AG08395 (cell line): ENCODE measurements at places on chromosomes 4 and X.

DNA sequence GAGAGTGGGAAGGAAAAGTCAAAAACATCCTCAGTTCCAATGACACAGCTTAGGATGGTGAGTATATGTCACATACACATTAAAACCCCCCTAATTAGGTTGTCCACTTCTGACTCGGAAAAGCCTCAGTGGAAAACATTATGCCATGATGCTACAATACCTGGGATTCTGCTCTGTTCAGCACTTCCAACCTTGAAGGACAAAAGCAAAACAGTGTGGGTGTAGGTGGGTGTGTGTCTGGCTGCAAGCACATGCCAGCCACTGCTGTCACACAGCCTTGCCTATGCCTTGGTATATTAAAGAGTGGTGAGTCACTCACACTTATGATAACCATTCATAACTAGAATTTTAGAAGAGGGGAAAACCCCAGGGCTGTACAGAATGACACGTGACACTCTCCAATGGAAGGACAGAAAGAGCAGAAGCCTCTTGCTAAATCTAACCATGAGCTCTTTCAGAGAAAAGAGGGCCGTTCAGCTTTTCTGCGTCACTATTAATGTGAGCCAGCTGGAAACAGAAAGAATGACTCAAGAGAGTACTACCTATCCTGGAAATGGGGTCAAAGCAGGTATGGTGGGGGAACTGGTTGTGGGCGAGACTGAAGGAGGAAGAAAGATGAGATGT, 159.6 kb downstream of the TET2 start:
- DNase-seq = no peak

DNA sequence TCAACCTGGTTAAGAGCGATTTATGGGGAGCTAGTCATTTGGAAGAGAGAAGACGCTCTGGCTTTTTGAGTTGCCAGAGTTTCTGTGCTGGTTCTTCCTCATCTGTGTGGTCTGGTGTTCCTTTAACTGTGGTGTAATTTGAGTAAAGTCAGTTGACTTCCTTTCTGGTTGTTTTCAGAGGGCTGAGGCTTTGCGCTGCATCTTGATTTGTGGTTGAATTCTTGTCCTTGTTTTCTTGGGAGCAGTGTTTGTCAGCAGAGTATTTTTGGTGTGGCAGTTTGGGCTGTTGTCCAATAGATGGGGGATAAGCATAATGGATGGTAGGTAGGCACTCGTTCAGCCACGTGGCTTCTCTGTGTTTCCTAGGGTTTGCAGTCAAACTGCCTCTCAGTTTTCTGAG, 2143.2 kb upstream of the TENM3 start:
- DNase-seq = no peak

DNA sequence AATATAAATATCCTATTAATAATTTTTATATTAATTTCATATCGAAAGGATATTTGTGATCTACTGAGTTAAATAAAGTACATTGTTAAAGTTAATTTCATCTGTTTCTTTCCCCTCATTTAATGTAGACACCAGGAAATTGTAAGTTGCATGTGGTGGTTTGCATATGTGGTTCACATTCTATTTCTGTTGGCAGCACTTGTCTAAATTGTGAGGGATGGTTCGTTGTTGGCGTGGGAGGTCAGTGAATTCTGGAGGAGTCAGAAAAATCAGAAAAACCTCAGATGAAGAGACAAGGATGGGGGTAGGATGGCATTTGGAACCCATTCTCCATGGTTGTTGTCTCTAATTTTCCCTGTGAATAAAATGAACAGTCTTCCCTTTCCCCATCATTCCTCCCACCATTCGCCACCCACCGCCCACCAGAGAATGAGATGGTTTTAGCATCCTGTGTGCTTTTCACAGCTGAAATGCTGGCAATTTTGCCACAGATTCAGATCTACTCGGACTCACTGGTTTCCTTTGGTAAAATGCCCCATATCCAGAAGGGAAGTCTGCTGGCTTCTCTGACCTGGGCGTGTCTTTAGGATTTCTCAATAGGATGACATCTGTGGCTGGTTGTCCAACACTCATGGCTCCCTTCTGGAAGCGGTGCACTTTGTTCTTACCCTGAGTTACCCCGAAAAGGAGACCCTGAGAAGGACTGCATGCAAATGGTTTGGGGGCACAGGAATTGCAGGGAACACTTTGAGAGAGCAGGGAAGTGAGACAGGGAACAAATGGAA, 52.3 kb downstream of the LGI2 start:
- peak; percentile 10 for DNase-seq

DNA sequence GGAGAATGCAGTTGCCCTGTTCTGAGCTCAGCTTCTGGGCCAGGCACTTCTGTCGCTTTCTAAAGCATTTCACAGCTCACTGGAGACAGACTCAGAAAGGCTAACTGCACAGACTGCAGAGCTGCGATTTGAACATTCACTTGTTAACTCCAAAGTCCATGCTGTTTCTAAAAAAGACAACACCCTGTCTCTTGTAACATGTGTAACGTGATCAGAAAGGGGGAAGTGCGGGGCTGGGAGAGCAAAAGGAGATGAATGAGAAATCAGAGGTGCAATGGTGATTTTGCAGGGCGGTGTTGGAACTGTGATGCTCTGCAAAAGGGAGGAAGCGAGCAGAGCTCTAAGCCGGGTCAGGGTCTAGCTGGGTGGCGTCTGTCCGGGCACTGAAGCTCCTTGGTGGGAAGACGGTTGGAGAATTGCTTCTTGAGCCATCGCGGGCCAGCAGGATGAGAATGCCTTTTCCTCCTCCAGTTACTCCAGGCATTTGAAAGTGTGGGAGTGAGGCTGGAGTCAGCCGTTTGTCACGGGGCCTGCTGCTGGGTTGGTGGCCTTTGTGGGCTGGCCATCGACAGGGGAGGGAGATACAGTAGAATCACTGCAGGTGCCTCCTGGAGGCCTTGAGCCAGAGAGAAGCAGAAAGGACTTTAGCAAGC, 20.3 kb downstream of the TBC1D14 start:
- no peak for DNase-seq

DNA sequence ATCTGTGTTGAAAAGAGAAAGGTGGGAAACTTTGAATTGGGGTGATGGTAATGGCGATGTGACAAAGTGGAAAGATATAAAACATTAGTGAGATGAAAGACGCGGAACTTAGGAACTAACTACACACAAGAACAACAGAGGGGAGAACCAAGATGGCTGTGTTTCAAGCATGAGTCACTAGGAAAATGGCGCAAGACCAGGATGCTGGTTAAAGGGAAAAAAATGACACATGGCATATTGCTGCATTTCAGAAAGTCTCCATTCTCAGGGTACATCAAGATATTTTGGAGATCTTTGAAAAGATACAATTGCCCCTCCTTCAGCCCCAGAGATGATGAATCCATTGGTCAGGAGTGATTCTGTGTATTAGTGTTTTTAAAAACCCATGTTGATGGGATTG, 164.4 kb downstream of the FBXO8 start:
- DNase-seq = peak; percentile 62

DNA sequence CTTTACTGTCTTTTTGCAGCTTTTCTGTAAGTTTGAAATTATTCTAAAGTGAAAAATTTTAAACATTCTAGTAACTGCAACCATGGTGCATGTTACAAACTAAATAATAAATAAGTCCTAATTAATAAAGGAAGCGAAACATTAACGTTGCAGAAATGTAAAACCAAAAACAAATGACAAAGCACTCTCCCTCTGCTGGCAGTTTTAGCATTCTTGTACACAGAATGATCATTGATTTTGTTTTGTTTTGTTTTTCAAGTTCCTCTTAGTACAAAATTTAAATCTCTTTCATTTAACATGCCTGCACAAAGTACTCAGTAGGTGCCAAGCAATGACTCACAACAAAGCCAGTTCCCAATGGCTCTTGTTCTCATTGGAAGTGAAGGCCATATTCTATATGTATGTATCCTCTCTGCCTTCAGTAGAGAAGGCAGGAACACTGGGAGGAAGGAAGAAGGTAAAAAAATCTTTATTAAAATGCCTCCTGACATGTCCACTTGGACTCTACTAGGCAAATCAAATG, 13.7 kb upstream of the TMSB4X start:
- DNase-seq = no peak

GRCh38 chrX:137278825-137279224, 245.0 kb upstream of the GPR101 start:
- DNase-seq = no peak

DNA sequence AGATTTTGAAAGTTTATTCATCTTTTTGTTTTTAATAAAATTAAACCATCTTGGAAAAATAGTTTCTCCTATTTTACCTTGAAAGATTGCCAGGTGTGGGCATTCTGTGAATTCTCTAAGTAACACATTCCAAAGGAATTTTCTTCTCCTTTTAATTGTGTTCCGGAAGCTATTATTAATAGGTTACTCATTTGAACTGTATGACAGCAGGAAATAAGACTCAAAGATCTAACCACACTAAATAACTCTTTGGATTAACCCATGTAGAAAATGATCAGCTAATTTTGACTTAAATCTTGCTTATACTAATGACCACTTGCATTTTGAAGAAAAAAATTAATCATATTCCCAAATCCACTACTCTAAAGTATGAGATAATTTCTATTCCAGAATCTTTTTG, 17.6 kb upstream of the CCNI start:
- DNase-seq = peak; percentile 20

DNA sequence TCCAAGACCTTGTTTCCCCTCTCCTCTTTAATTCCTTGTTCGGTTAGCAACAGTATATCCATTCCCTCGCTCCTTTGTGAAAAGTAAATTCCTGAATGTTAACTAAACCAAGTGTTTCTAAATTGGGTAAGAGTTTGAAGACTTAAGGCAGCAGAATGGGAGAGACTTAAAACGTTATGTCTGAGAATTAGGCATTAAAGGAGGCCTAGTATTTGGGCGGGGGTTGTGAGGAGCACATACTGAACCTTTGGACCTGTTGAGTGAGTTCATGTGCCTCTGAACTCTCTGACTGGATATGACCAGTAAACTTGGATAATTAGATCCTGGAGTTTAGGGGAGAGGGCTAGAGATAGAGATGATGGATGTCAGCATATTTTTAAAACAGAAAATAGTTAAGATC, 1.2 kb downstream of the MSMO1 start:
- DNase-seq = no peak

DNA sequence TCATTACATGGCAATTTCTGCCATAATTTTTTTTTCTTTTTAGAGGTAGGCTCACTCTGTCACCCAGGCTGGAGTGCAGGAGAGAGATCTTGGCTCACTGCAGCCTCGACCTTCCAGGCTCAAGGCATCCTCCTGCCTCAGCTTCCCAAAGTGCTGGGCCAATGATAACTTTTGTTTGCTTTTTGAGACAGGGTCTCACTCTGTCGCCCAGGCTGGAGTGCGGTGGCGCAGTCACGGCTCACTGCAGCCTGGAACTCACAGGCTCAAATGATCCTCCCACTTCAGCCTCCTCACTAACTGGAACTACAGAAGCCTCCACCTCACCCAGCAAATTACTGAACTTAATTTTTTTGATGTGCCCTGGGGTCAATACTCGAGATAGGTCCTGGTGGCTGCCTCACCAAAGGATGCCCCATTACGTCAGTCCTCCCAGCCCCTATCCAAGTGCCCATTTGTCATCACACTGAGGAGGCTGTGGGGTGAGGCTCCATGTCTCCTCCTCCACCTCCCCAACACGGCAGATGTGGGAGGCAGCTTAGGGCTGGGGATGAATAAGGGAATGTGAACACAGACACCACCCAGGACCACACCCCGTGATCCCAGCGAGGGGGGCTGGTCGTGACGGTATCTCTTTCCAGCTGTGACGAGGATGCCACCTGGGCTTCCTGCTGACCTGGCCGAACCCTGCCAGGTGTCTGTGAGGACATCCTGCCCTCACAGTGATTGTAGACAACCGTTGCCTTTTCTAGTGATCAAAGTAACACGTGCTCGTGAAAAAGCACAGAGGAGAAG, 12.4 kb upstream of the NKX1-1 start:
- no peak for DNase-seq

DNA sequence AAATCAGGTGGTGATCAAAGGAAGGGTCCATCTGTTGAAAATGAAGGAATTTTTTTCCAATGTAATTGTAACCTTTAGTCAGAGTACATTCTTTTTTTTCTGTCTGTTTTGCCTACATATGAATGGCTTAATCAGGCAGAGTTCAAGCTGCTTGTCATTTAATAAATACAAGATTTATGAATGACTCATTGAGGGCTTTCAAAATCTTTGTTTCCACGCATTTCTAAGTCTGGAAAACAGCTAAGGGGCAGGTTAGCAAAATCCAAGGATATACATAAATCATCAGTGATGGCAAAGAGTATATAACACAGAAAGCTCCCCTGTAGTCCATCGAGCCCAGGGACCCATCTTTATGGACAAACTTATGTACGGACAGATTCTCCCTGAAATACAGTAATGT, 1.8 kb downstream of the CA5B start:
- DNase-seq = no peak

DNA sequence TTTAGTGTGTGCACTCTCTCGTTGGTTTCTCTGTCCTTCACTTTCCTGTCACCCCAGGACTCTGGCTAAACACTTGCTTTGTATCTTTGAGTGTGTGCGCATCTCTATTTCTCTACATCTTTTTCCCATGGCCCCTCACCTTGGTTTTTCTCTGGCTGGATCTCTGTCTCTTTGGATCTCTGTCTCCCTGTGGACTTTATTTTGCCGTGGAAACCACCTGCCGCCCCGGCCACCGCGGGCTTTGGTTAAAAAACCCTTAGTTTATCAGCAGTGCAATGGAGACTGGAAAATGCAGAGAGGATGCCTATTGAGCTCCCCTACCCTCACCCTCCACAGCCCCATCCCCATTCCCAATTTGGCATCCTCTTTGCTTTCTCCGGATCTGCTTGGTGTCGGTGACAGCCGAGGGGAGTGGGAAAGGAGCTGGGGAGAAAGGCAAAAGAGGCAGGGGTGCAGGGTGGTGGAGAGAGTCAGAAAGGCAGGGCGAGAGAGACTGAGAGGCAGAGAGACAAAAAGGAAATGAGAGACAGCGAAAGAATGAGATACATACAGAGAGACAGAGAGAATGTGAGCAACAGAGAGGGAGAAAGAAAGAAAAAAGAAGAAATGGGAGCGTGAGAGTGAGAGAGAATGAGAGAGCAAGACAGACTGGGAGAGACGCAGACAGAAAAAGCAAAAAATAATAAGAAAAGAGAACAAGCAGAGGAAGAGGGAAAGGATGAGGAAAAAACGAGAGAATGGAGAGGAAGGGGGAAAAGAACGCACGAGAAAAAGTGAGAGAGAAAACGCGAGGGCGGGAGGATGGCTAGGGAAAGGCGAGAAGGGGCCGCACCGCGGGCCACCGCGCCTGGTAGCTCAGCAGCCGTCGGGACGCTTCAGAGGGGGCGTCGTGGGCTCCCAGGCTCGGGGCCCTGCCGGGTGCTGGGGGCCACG, 688 bp downstream of the GPR101 start:
- DNase-seq = no peak

DNA sequence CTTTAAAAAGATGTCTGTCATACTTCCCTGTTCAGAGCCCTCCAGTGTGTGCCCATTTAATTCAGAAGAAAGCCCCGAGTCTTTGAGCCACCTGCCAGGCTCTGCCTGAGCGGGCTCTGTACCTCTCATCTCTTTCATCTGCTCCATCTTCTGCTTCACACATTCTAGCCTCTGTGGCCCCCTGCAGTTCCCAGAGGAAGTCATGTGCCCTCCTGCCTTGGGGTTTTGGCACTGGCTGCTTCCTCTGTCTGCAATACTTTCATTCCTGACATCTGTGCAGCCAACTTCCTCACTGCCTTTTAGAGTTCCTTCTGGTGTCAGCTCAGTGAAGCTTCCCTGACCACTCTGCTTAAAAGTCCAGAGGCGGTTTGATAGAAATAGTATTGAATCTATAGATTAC, 6.2 kb upstream of the STK32B start:
- peak; percentile 25 for DNase-seq
